ENCODE measurements at places on chromosomes 7 and 10.
A peak's percentile ranks its signal among the peaks of the same experiment; 100 is the strongest.

GRCh38 chr7:82567356-82567755, 123.8 kb upstream of the CACNA2D1 start:
- DNase-seq = no peak

DNA sequence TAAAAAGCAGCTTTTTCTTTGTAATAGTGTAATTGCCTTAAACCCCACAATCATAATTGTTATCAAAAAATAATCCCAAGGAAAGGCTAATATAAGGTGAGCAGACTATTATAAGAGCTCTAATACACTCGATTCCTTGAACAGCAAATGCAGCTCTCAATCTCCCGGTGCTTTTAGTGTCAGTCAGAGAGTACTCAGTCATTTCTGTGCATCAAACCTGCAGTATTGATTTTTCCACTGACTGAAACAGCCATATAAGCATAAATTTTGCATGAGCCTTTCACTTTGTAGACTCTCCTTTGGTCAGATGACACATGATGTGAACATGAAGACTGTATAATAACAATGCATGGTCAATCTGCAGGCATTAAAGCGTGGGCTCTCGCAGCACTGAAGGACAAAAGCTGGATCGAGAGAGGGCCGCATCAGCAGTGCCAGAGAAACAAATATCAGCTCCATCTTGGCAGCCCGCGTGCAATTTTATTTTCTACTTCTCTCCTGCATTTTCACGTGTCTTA, 272.0 kb downstream of the POU6F2 start:
- no peak for DNase-seq

GRCh38 chr10:24650669-24651391, 72.9 kb downstream of the ARHGAP21 start:
- no peak for DNase-seq

DNA sequence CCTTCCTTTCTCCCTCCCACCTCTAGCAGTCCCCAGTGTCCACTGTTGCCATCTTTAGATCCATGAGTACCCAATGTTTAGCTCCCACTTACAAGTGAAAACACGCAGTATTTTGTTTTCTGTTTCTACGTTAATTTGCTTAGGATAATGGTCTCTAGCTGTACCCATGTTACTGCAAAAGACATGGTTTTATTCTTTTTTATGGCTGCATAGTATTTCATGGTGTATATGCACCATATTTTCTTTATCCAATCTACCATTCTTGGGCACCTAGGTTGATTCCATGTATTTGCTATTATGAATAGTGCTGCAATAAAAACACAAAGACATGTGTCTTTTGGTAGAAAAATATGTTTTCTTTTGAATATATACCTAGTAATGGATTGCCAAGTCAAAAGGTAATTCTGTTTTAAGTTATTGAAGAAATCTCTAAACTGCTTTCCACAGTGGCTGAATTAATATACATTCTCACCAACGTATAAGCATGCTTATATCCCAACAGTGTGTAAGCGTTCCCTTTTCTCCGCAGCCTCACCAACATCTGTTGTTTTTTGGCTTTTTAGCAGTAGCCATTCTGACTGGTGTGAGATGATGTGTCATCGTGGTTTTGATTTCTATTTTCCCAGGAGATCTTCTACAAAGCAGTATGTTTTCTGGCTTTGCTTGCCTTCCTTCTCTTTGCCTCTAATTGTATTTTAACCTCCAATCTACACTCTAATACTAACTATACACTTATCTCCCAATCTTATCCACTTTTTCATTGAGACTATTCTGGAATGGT, 179.5 kb upstream of the PHF14 start:
- DNase-seq = no peak

GRCh38 chr10:110504111-110504735, 6.5 kb downstream of the DUSP5 start:
- peak; percentile 81 for DNase-seq

GRCh38 chr10:122154031-122154544, 117.0 kb upstream of the BTBD16 start:
- DNase-seq = no peak

GRCh38 chr10:103265717-103266329, 11.1 kb upstream of the INA start:
- no peak for DNase-seq

- DNase-seq = peak; percentile 8
These were observed 298.2 kb downstream of the FRMD4A start for GRCh38 chr10:14032406-14032998.

GRCh38 chr7:98949336-98950044, 71.2 kb downstream of the TRRAP start:
- DNase-seq = no peak

GRCh38 chr10:85318809-85319807, 990.7 kb downstream of the CCSER2 start:
- DNase-seq = no peak

DNA sequence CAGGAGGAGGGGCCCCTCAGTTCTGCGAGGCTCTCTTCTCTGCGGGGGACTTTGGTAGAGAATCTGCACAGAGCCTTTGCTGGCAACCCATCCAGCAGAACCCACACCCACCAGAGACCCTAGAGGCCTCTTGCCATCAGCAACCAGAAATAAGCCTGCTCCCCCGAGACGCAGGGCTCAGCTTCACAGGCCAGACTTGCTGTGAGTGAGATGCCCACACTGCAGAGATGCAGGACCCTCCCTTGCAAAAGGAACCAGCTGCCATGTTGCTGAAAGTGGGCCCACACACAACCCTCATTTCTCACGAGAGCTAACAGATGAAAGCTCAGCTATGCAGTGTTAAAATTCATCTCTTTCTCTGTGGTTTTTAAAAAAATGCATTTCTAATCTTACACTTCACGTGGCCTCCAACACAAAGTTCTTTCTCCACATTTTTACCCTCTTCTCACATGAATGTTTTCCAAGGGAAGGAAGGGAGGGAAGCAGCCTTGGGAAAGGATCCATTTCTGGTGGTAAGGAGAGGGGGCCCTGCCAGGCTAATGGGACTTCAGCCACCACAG, 171.6 kb downstream of the CCDC3 start:
- no peak for DNase-seq

DNA sequence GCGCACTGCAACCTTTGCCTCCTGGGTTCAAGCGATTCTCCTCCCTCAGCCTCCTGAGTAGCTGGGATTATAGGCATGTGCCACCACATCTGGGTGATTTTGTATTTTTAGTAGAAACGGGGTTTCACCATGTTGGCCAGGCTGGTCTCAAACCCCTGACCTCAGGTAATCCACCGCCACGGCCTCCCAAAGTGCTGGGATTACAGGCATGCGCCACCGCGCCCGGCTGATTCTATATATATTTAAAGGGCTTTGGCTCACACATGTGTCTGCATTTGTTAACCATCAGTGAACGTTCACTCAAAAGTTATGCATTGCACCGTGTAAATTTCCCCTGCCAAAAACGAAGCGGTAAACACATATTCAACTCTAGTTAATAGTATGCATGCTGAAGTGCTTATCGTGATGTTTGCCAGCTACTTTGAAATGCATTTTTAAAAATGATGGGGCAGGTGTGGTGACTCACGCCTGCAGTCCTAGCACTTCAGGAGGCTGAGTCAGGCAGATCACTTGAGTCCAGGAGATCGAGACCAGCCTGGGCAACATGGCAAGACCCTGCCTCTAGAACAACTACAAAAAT, 17.7 kb upstream of the WIPI2 start:
- DNase-seq = no peak

DNA sequence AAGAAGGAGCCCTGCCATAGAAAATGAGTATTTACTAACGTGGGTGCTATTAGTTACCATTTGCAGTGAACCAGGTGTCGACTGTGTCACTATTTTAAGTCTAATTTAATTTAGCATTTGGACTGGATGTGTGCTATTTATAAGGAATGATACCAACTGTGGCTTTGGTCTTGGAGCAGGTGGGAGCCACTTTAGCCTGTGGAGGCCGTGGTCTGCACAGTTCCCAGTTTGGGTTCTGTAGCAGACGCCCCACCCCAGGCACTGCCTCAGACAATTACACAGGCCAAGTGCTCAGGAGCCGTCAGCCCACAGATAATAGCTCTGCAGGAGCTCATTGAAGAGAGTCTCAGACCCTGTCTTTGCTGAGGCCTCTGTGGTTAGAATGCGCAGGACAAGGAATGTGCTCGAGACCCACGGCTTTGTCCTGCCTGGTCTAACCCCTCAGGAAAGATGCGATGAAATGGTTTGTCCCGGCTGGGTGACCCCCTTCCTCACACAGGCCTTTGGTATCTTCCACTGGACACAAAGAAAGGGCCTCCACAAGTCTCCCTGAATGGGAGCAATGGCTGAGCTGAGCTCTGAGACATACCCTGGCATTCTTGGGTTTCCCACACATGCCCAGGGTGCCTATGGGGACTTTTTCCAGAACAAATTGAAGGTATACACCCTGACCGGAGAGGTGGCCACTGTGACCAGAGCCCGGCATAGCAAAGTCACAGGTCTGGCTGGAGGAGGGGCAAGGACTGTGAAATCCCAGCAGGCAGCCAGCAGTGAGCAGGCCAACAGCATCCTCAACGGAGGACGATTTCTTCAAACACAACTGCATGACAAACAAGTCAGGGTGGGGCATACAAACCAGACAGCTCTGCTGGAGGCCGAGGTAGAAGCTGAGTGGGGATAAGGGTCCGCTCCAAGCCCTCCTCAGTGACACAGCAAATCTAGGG, 251.2 kb downstream of the ARHGAP12 start:
- DNase-seq = no peak

DNA sequence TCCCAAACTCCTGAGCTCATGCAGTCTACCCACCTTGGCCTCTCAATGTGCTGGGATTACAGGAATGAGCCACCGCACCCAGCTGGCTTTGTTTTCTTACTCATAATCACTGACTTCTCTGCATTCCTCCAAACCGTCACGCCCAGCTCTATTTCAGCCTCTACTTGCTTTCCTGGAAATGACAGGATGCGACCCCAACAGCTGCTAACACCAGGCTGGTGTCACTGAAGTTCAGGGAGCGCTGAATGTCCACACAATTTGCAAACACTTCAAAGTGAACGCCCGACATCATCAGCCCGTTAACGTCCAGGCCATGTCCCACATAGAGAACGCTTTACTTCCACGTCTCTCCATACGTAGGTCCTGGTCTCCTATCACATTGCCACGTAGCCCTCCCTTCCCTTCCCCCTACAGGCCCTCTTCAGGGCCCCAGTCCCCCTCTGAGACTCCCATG, 12.8 kb upstream of the PROSER2 start:
- no peak for DNase-seq

DNA sequence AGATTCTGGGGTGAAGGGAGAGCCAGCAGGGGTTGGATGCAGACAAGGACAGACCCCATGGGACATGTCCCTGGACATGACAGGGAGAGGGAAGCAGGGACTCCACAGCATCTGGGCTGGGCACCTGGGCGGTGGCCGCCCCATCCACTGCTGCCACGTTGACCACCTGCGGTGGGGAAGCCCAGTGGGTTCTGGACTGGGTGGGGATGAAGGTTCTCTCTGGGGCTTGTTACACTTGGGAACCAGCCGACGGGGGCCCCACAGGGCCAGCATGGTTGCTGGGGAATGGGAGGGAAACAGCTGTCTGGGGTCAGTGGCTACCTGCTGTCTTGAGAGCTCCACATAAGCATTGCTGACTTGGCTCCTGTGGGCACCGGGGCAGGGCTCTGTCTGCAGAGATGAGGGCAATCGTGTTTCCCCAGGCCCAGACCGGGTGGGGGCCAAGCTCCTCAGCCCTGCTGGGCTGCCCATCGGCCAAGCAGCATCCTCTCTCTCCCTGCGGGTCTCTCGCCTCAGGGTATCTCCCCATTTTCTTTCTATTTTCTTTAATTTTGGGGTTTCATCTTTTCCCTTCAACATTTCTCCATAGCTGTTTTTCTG, 443.6 kb upstream of the PFKP start:
- no peak for DNase-seq

GRCh38 chr7:18289788-18290187, 205.8 kb upstream of the HDAC9 start:
- no peak for DNase-seq

All from CD4-positive, alpha-beta T cell treated with Interferon gamma for 1 hour (primary cell).